Activated naive CD4-positive, alpha-beta T cell treated with Interleukin-2 at 50 U/mL for 16 hours (primary cell): ENCODE measurements at places on chromosomes 1 and 21.

DNA sequence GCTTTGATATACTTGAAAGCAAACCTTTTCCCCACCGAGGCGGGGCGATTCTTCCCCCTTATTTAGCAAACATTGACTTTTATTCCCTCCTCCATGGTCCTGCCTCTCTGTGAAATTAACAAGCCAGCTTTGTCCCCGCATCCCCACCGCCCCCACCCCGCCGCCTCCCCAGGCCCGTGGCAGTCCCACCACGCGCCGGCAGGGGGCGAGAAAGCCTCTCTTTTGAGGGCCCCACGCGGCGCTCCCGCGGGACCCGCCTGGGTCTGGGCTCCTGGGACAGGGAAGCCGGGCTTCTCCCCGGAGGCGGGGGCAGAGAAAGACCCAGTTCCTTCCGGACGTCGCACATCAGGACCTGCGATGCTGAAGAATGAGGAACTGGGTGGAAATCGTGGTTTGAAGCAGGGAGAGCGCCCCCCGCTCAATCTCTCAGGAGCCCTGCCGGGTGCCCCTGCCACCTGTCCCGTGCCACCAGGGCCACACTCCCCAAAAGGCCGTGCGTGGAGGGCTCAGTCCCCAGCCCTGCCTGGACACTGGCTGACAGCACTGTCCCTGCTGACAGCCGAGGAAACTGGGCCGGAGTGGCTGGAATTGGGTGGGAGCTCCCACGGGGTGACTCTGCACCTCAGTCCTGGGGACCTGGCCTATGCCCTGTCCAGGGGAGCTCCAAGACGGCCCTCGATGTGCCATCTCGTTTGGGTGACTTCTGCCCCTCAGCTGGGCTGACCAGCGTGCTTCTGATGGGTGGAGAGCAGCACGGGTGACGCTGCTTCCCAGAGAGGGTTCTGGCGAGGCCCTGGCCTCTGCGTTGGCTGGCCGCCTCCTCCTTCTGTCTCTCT is 8.6 kb upstream of the ACTRT2 start:
- peak; percentile 48 for DNase-seq

GRCh38 chr1:34984435-34984792 is 733 bp downstream of the TMEM35B start:
- DNase-seq = no peak

- DNase-seq = no peak
These were observed 27.2 kb upstream of the TDRD10 start for GRCh38 chr1:154474802-154475201.

DNA sequence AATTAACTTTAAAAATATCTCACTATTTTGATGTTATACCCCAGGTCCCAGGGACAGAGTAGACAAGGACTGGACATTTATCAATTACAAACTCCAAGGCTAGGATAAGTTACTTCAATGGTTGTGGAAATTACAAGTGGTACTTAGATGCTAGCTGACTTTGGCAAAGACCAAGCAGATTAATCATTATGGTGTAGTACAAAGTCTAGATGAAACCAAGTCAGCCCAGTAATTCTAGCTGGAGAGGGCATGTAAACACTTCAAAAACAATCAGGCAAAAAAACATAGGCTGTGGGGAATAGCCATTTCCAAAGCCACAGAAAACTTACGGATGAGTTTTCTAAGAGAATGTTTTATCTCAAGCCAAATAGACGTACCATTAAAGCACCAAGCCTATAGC is 124.5 kb downstream of the TSEN15 start:
- no peak for DNase-seq

DNA sequence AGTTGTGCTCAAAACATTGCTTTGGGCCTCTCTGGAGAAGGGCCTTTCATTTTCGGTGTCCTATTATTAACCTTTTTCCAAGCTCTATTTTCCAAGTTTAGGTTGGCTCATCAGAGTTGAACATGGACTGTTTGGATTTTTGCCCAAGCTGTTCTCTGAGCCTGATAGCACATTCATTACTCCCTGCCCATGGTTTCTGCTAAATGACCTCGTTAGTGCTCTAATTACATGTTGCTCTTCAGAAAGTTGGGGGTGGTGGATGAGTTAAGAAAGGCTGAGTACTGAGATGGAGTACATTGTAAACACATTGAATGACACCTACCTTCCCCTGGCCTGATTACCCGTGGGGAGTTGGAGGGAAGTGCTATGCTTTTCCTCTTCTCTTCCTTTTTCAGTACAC is 38.9 kb downstream of the LMO4 start:
- DNase-seq = no peak

DNA sequence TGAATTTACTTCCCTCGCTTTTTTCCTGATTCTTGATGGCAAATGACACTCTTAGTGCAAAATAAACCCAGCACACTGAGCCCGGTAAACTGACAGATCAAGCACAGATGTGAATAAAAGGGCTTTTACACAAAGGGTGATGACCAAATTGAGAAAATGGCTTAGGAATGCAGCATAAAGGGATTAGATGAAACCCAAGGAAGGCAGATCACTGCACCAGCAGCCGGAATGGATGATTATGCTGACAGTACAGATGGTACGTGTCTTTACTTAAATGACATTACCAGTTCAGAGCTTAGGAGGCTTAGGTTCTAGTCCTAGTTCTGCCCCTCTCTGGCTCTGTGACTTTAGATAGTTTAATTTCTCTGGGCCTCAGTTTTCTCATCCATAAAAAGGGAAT is 12.0 kb downstream of the PKP1 start:
- DNase-seq = no peak

DNA sequence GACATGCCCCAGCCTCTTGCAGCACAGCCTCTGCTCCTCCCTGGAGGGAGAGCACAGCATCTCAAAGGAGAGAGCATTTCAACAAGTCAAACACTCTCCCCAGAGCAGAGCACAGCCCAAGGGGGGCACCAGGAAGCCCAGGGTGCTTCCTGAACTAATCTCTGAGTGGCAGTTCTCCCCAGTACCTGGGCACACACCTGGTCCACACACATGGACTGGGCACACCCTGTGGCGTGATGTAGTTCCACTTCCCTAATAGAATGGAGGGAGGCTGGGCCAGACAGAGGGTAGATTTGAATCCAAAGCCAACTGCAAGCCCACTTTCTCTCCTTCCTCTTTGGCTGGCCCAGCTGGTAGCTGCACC is 55.5 kb downstream of the CD46 start:
- no peak for DNase-seq

GRCh38 chr1:236168716-236169429 is 26.5 kb downstream of the GPR137B start:
- DNase-seq = peak; percentile 47

GRCh38 chr1:91864017-91864700 is 21.8 kb downstream of the TGFBR3 start:
- DNase-seq = no peak

- DNase-seq = no peak
These were observed 110.7 kb downstream of the SLC25A24 start for GRCh38 chr1:108089477-108089876.

- DNase-seq = no peak
These were observed 31.0 kb downstream of the LRRC3 start for GRCh38 chr21:44486302-44486701.

DNA sequence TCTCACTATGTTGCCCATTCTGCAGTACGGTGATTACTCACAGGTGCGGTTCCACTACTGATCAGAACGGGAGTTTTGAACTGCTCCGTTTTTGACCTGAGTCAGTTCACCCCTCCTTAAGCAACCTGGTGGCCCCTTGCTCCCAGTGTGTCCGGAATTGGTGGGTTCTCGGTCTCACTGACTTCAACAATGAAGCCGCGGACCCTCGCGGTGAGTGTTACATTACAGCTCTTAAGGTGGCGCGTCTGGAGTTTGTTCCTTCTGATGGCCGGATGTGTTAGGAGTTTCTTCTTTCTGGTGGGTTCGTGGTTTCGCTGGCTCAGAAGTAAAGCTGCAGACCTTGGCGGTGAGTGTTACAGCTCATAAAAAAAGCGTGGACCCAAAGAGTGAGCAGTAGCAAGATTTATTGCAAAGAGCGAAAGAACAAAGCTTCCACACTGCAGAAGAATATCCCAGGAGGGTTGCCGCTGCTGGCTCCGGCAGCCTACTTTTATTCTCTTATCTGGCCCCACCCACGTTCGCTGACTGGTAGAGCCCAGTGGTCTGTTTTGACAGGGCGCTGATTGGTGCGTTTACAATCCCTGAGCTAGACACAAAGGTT is 17.6 kb upstream of the PARP1 start:
- peak; percentile 31 for DNase-seq

DNA sequence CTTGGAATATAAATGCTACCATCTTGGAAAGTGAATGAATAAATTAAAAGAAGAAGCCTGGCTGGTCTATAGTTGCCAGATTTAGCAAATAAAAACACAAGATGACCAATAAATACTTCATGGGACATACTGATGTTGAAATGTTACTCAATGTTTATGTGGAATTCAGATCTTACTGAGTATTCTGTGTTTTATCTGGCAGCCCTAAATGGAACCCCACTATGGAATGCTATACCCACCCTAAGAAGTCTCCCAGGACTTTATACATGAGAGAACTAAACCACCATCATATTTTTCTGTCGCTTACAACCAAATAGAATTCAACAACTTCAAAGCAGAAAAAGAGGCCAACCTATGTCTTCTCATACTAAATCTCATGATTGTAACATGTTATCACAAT is 177.6 kb upstream of the HMCN1 start:
- DNase-seq = no peak

- DNase-seq = no peak
These were observed 5.2 kb upstream of the FTCD start for GRCh38 chr21:46160657-46160906.

GRCh38 chr21:31682620-31683019 is 23.1 kb downstream of the SOD1 start:
- no peak for DNase-seq

DNA sequence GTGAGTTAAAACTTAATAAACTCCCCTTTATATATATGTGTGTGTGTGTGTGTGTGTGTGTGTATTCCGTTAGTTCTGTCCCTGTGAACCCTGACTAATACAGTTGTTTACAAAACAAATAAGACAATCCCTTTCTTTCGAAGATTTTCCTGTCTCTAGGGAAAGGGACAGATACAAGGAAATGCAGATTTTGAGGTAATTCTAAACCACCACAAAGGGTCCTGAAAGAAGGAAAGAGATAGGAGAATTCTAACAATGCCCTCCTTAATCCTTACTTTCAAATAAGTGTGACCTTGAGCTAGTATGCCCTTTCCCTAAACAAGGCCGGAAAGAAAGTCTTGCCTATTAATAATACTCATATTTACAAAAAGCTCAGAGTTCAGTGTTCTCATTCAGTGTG is 164.8 kb upstream of the COL11A1 start:
- DNase-seq = no peak

DNA sequence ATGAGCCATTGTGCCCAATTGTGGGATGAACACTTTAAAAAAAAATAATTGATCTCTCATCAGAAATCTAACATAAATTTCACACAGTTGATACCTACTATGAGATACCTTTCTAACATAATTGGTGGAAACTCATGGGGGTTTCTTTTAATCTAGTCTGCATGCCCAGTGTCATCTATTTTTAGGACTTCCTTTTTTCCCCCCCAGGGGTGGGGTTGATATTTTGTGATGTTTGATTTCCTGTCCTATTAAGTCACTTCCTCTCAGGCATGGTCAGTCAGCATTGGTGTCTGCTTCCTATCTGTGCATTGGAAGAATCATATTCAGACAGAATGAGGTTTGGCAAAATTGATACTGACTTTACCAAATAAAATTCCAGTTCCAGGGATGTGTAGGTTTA is 21.5 kb downstream of the NFYC start:
- DNase-seq = no peak

DNA sequence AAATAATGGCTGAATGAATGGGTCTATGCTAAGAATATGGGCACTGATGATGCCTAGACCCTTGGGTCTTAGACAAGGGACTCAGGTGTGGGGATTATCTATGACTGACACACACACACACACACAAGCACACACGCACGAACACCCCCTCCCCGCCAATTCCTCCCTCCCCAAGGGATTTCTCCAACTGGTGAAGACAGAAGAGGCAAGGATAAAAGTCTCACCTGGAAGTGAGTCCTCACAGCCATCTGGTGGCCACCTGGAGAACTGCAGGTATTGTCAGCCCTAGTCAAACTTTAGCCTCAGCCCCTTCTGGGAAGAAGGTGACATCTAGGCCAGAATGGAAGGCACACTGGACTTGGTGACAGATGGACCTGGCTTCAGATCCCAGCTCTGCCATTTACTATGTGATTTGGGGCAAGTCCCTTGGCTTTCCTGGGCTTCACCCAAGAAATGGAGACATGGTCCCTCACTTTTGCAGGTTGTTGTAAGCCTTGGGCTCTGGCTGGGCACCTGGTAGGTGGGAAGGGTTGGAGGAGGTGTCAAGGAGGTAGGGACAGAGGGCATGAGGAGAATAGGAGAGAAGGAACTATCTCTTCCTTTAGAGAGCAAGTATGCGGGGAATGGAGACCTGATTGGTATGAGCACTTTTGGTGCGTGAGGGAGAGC is 4.0 kb upstream of the GPR3 start:
- peak; percentile 79 for DNase-seq

- DNase-seq = no peak
These were observed 66.8 kb upstream of the PRRC2C start for GRCh38 chr1:171418546-171418945.

GRCh38 chr1:22112554-22112953 is 30.3 kb downstream of the WNT4 start:
- DNase-seq = no peak

- no peak for DNase-seq
These were observed 688.9 kb downstream of the USP25 start for GRCh38 chr21:16418642-16419041.

GRCh38 chr1:41715441-41716095 is 203.2 kb downstream of the HIVEP3 start:
- no peak for DNase-seq

- DNase-seq = no peak
These were observed 31.0 kb upstream of the MTMR11 start for GRCh38 chr1:149967646-149968045.

- no peak for DNase-seq
These were observed 83.6 kb downstream of the ST6GALNAC3 start for GRCh38 chr1:76158126-76158525.

GRCh38 chr1:152580433-152580832 is at the start of gene LCE3D:
TSS of gene LCE3D (minus strand) at chr1:152580516. CDS start at chr1:152579936, 580 bp downstream.
- DNase-seq = no peak

- DNase-seq = no peak
These were observed 249.8 kb downstream of the USH2A start for GRCh38 chr1:216173376-216173995.

GRCh38 chr21:24275616-24276015 is 1331.7 kb downstream of the MRPL39 start:
- no peak for DNase-seq

- DNase-seq = no peak
These were observed 423 bp downstream of the URB1 start for GRCh38 chr21:32392299-32392879.

DNA sequence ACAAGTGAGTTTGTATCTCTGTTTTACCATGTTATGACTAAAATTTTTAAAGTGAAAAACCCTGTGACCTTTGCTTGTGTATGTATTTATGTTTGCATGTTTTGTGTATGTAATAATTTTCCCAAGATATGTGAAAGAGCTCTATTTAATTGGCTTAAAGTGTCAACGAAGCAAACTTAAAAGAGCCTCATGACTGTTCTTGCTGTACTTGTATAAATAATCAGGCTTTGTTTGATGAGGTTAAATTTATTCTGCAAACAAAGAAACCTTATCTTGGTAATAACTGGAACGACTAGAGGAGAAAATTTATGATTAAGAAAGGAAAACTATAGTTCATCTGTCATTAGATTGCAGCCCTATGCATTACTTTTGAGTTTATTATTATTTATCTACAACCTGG is 6.6 kb downstream of the GBP7 start:
- no peak for DNase-seq

- no peak for DNase-seq
These were observed 15.6 kb upstream of the FMOD start for GRCh38 chr1:203366476-203366875.
